Right ventricle myocardium superior (tissue), 1 donor: ENCODE measurements at places on chromosomes 12 and 14. TPM values are rescaled to one million over a fixed set of nuclear protein-coding genes. Genes with fewer than 3 reads are reported as not detected.

DNA sequence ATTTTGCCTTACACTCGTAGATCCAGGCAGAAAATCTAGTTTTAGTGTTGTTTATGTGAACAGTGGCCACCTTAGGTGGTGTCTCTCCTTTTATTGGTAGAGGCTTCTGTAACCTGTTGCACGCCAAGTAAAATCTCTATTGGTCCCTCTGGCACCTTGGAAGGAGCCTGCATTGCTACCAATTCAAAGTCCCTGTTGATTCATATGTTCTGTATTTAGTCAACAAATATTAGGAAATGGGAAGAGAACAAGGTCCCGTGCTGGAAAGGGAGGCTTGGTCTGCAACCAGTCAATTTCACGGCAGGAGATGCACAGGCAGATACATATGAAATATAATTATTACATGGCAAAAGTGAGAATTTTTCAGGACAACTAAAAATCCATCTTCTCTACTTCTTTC, 6.4 kb upstream of the GPHN start:
- no peak for DNase-seq

DNA sequence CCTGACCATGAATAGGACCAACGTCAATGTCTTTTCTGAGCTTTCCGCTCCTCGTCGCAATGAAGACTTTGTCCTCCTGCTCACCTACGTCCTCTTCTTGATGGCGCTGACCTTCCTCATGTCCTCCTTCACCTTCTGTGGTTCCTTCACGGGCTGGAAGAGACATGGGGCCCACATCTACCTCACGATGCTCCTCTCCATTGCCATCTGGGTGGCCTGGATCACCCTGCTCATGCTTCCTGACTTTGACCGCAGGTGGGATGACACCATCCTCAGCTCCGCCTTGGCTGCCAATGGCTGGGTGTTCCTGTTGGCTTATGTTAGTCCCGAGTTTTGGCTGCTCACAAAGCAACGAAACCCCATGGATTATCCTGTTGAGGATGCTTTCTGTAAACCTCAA, 17.3 kb downstream of the GPRC5A start:
- DNase-seq: no peak

DNA sequence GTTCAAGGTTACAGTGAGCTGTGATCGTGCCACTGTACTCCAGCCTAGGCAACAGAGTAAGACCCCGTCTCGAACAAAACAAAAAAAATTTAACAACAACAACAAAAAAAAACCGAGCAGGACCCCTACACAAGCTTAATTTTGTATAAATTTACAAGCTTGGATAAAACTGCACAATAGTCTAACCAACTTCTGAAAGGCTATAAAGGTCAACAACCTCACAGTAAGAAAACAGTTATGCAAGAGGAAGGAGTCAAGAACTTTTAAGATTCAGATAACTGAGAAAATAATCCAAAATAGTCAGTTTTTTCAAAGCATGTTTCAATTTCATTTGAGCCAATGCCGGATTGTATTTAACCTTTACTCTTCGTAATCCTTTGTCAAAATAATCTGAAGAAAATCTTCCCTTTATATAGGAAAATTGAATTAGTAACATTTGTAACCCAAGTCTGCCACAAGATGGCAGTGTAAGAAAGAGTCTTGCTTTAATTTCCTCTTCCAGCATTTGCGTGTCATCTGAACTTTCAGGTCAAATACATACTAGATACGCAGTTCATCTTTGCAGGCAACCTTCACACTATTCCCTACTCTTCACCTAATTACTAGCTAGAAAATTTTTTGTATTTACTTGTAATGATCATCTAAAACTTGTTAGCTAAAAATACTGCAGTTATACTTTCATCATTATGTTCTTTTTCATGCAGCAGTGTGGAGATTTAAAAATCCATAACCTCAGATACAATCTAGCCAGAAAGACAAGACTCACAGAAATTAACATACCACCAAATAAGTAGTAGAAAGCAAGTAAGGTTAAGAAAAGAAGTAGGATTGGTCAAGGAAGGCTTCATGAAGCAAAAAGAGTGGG, 5.8 kb downstream of the CCNB1IP1 start:
- no peak for DNase-seq

- no peak for DNase-seq
Measured at GRCh38 chr12:97182769-97183168, 275.7 kb downstream of the NEDD1 start.

DNA sequence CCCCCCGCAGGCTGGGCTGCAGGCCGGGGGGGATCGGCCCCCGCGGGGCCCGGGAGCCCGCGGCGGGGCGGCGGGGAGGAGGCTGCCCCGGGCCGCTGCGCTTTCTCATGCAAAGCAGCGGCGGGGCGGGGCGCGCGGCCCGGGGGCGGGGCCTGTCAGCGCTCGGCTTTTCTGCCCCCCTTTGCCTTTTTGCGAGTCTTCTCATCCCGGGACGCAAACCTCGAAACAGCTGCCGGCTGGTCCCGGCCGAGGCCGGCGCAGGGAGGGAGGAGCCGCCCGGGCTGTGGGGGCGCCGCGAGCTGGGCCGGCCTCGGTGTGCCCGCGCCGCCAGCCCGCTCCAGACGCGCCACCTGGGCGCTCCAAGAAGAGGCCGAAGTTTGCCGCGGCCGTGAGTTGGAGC, at the start of gene FZD10:
TSS of gene FZD10 (plus strand) at position 198 of the 400 bp plus-strand sequence. CDS start 479 bp downstream, outside the sequence.
- no peak for DNase-seq

DNA sequence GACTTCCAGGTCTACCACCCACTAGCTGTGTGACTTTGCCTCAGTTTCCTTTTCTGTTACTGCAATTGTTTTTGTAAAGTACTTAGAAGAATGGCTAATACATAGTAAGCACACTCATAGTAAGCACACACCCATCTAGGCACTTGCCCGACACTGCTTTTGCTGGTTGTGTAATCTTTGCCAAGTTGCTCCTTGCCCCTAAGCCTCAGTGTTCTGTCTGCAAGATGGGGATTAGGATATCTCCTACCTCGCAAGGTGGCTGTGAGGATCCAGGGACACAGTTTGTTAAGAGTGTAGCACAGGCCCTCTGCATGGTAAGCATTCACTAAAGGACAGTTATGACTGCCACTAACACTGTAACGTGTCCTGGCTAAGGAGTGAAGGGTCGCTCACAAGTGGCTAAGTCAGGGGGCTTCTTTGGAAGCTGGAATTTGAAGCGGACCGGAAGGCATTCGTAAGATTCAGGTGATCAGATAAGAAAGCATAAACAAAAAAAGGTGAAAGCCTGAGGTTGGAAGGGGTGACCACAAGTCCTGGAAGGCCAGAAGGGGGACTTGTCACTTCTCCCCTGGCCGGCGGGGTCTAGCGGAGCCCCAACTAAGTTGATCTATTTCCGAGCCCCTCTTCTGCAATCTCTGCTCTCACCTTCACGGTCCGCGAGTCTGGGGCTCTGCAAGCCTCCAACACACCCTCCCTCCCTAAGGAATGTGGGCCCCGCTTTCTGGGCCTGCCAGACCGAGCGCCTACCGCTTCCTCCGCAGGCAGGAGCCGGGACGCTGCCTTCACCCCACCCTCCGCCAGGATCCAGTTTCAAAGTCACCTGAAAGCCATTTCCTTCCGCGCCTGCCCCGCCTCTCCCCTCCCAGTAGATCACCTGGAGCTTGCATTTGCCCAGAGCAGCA, 1.5 kb upstream of the PLEKHG3 start:
- no peak for DNase-seq

DNA sequence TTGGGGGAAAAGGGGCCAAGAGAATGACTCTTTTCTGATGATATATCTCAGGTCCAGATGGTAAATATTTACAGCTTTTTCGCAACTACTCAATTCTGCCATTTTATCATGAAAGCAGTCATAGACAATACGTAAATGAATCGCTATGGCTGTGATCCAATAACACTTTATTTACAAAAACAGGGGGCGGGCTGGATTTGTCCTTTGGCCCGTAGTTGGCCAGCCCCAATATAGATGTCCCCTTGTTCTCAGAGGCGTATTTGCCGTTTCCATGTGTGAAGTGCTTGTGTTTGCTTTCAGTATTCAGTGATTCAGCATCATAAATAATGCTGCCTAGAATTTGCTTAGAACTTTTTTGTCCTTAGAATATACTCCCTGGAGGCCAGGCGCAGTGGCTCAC, 77.2 kb downstream of the CCDC92 start:
- DNase-seq: no peak

- DNase-seq: no peak
Measured at GRCh38 chr12:131024721-131025120, 71.0 kb downstream of the ADGRD1 start.

- peak; percentile 60 for DNase-seq
Measured at GRCh38 chr12:108803428-108804105, 53.8 kb downstream of the SSH1 start.

GRCh38 chr14:20750194-20750593, 4.5 kb downstream of the EDDM3A start:
- no peak for DNase-seq

DNA sequence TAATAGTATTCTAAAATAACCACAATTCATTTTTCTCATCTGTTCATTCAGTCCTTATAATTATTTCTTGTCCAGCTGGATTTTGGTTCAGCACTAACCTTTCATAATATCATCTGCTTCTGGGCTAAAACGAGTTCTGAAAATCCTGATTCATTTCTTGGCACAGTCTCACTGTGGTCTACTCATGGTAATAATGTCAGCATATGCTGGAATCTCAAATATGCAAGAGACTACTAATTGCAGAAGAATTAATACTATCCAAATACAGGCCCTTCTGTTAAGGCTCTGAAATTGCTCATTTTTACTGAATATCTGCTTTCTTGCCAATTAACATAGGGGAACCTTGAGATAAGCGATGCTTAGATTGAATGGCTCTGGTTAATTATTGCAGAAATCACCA, 597.1 kb downstream of the RPL10L start:
- no peak for DNase-seq

DNA sequence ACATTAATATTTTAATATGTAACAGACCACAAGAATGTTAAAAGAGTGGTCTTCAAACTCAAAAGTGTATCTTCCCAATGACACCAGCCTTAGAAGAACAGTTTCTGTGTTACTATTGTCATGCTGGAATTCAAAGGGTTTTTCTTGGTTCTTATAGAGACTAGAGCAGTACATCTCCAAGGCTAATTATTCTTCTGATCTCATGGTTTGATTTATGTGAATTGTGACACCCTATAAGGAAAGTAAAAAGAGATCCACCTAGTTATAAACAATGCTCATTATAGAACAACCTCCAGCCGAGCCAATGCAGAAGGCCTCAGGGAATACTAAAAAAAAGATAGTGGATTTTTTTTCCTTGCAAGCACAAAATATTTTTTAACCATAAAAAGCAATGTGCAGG, 65.5 kb downstream of the PTPRO start:
- no peak for DNase-seq

GRCh38 chr12:46233423-46233822, 35.4 kb downstream of the SLC38A1 start:
- DNase-seq: no peak

GRCh38 chr14:68362846-68363245, 430.0 kb downstream of the ZFP36L1 start:
- DNase-seq: no peak

- DNase-seq: peak; percentile 79
Measured at GRCh38 chr12:131901431-131902331, 7.3 kb downstream of the ULK1 start.

- no peak for DNase-seq
Measured at GRCh38 chr12:11840366-11840765, 190.9 kb downstream of the ETV6 start.

GRCh38 chr14:70845601-70846000, 36.3 kb upstream of the MAP3K9 start:
- no peak for DNase-seq

- no peak for DNase-seq
Measured at GRCh38 chr12:2691345-2692071, 103.3 kb upstream of the FKBP4 start.

DNA sequence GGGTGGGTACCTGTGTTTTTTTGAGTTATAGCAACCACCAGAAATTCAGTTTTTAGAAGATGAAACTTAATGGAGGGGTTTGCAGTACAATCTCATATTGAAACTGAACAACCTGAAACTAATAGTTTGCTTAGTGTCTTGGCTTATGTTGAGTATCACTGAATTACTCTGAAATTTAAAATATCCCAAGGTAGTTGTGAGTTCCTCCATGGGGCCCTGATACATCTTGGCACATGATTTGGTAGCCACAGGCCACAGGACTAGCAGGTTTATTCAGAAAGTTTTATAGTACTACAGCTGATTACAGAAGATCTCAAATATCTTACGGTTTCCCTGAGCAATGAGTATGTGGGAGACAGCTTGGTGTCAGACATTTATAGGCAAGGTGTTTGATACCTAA, 10.4 kb downstream of the PTGES3 start:
- no peak for DNase-seq

DNA sequence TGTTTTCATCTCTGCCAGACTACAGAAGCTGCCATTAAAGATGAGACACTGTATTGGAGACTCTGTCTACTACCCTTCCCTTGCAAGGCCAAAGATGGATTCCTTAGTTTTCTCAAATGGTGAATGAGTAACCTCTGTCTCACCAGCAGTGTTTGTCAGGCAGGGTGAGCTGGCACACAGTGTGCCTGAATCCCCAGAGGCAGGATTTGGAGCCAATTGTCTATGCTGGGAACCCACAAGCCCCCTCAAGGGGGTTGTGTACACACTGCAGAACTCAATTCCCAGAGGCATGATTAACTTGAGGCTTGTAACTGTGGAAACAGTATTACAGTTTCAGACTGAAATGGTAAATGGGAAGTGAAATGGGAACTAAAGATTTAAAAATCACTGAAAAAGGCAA, 136.8 kb upstream of the PTPRB start:
- DNase-seq: no peak

GRCh38 chr14:25069879-25070278, 19.9 kb upstream of the STXBP6 start:
- DNase-seq: no peak

GRCh38 chr14:90319173-90319572, 12.6 kb downstream of the NRDE2 start:
- no peak for DNase-seq

DNA sequence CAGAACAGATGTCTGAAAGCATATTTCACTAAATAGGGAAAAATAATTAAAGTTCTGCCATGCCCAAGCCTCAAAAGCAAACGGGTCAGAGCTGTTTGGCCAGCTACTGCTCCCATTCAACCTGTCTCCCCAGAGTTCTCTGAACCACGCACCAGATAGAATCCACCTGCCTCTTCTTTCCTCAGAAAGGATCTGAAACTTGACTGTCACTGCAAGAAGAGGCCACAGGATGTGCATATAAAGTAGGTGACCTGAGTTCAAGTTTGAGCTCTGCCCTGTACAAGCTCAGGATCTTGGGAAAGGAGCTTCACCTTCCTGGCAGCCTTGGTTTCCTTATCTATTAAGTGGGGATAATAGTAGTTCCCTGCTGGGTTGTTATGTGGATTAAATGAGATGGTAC, 91.8 kb downstream of the NUAK1 start:
- no peak for DNase-seq

GRCh38 chr14:36820901-36821300, 159.2 kb downstream of the PAX9 start:
- no peak for DNase-seq

DBX2 gene
- 0.08 TPM for total RNA-seq

RD3L gene
- total RNA-seq: 26.4 TPM

CBLN3 gene
- 0.65 TPM for total RNA-seq

SCN8A gene
- 0.13 TPM for total RNA-seq

FGF6 gene
- total RNA-seq: not detected

KRT6C gene
- total RNA-seq: not detected

ANG gene
- total RNA-seq: 5.3 TPM

OR6C76 gene
- not detected for total RNA-seq
